ENCODE measurements at places on chromosomes 12 and 14. TPM values are rescaled to one million over a fixed set of nuclear protein-coding genes. Genes with fewer than 3 reads are reported as not detected.

- H3K27me3 ChIP-seq = no peaks in the 10 kb centered on the region
- H3K4me3 ChIP-seq = no peak overlapping the region
- DNase-seq = no peak
- H3K36me3 ChIP-seq = peaks cover 18% of the 10 kb centered on the region
- H3K4me1 ChIP-seq = no peaks in the 10 kb centered on the region
- H3K27ac ChIP-seq = no peak overlapping the region
Observed at GRCh38 chr14:90900476-90901083, 84.3 kb upstream of the TTC7B start.

GRCh38 chr12:81712536-81712935 is 46.6 kb downstream of the PPFIA2 start:
- H3K27me3 ChIP-seq = no peaks in the 10 kb centered on the region
- no peak overlapping the region for H3K27ac ChIP-seq
- no peaks in the 10 kb centered on the region for H3K4me1 ChIP-seq
- DNase-seq = no peak
- no peak overlapping the region for H3K4me3 ChIP-seq
- H3K36me3 ChIP-seq = no peaks in the 10 kb centered on the region

NCOR2 gene
- total RNA-seq = 62.9 TPM

SERPINA9 gene
- total RNA-seq = not detected

- no peaks in the 10 kb centered on the region for H3K27me3 ChIP-seq
- no peaks in the 10 kb centered on the region for H3K4me1 ChIP-seq
- no peak overlapping the region for H3K27ac ChIP-seq
- DNase-seq = no peak
Observed at GRCh38 chr12:124111006-124111405, 138.0 kb downstream of the ZNF664 start.

GRCh38 chr12:54036620-54037359 is 3.9 kb downstream of the HOXC5 start:
- H3K36me3 ChIP-seq = no peaks in the 10 kb centered on the region
- no peaks in the 10 kb centered on the region for H3K4me1 ChIP-seq
- H3K27ac ChIP-seq = no peak overlapping the region
- DNase-seq = no peak

DNA sequence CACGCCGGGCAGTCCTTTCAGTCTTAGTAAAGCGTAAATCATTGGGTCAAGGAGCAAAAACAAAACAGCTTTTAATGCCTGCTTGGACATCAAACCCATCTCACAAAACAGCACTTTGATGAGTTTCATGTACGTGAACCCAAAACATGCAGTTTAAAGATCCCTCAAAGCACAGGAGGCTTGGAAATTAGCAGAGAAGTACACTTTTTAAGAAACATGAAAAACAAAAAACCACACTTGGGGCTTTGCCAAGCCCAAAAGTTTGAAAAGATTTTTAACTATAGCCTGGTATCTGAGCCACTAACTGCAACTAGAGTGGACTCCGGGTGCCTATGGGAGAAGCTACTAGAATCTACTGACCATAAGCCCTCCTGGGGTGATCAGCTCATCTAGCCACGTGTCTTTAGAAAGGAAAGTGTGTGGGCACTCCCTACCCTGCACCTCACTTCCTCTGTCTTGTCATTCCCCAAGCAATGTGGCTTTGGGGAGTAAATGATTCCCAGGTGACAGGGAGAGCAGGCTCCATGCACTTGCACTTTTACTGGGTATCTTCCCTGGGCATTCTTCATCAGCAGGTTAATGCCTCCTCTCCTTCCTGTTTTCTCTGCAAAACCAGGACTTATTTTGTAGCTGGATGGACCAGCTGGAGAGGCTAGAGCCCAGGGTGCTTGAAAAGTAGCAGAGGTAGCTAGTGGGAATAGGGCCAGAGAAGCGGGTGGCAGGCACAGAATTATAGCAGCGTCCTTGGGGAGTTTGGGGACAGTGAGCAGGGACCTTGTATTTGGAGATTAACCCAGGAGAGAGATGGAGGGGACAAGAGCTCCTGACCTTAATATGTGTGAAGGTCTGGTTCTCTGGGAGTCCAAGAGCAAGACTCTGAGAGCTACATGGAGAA is 339.3 kb downstream of the BCL11B start:
- no peaks in the 10 kb centered on the region for H3K36me3 ChIP-seq
- DNase-seq = no peak

GOLGA5 gene
- 24.2 TPM for total RNA-seq

TDRD9 gene
- total RNA-seq = 20.8 TPM

GRCh38 chr14:103404032-103404918 is 19.1 kb downstream of the MARK3 start:
- no peaks in the 10 kb centered on the region for H3K4me1 ChIP-seq
- no peak overlapping the region for H3K4me3 ChIP-seq
- H3K27me3 ChIP-seq = no peaks in the 10 kb centered on the region
- peak overlapping the region; percentile 81 for H3K27ac ChIP-seq
- H3K36me3 ChIP-seq = peaks cover 14% of the 10 kb centered on the region

FOXM1 gene
- 0.16 TPM for total RNA-seq

- no peak overlapping the region for H3K4me3 ChIP-seq
- peaks cover 14% of the 10 kb centered on the region for H3K36me3 ChIP-seq
- H3K27me3 ChIP-seq = no peaks in the 10 kb centered on the region
- no peaks in the 10 kb centered on the region for H3K4me1 ChIP-seq
- no peak for DNase-seq
Observed at GRCh38 chr12:56658921-56659320, 13.1 kb upstream of the ATP5F1B start.

GRCh38 chr14:23177181-23177580 is 6.3 kb downstream of the SLC7A8 start:
- H3K4me1 ChIP-seq = peaks cover 16% of the 10 kb centered on the region
- H3K36me3 ChIP-seq = no peaks in the 10 kb centered on the region

GRCh38 chr12:109131154-109132050 is 15.0 kb downstream of the ACACB start:
- peak; percentile 77 for DNase-seq
- no peaks in the 10 kb centered on the region for H3K36me3 ChIP-seq
- H3K4me1 ChIP-seq = no peaks in the 10 kb centered on the region
- H3K4me3 ChIP-seq = peak overlapping the region; percentile 18
- H3K27ac ChIP-seq = peak overlapping the region; percentile 88

ACSM4 gene
- total RNA-seq = not detected

DNA sequence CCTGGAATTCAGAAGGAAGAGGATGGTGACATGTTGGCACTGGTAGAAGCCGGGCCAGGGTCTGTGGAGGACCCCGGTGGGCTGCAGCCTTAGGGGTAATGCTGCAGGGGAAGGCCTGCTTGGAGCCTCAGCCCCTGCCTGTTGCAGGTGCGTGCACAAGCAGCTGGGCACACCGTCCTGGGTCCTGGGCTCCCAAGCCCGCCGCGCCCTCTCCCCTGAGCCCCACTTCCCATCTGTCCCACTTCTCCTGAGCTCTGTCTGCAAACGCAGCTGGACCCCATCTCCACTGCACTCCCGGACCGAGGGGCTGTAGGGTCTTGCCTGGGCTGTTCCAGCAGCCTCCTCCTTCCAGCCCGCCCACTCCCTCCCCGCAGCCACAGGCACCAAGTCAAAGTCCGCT is 116.8 kb downstream of the GLT1D1 start:
- H3K36me3 ChIP-seq = no peaks in the 10 kb centered on the region
- DNase-seq = no peak
- no peak overlapping the region for H3K27ac ChIP-seq
- no peaks in the 10 kb centered on the region for H3K4me1 ChIP-seq
- no peaks in the 10 kb centered on the region for H3K27me3 ChIP-seq

- DNase-seq = no peak
- H3K4me1 ChIP-seq = no peaks in the 10 kb centered on the region
- no peaks in the 10 kb centered on the region for H3K36me3 ChIP-seq
- no peak overlapping the region for H3K4me3 ChIP-seq
Observed at GRCh38 chr12:24482882-24483604, 465.9 kb downstream of the BCAT1 start.

GLI1 gene
- total RNA-seq = 1.2 TPM

SLC5A8 gene
- total RNA-seq = not detected

DNA sequence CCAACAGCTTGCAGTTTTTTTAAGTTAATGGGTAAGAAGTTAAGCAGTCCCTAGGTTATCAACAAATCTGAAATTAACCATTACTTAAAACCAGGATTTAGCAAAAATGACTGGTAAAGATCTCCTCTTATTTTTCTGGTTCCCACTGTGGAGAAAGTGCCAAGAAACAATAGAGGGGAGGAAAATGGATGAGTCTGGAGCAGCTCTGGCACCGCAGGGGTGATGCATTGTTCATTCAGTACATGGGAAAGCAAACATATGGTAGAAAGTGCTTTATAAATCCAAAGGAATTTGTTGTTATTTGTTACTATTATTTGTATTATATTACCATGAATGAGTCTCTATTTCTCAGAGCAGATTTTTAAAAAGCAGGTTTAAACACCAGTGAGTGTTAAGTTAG is 92.2 kb downstream of the DYRK2 start:
- no peak overlapping the region for H3K27ac ChIP-seq
- no peaks in the 10 kb centered on the region for H3K4me1 ChIP-seq
- H3K36me3 ChIP-seq = no peaks in the 10 kb centered on the region

TMEM52B gene
- total RNA-seq = not detected

DNA sequence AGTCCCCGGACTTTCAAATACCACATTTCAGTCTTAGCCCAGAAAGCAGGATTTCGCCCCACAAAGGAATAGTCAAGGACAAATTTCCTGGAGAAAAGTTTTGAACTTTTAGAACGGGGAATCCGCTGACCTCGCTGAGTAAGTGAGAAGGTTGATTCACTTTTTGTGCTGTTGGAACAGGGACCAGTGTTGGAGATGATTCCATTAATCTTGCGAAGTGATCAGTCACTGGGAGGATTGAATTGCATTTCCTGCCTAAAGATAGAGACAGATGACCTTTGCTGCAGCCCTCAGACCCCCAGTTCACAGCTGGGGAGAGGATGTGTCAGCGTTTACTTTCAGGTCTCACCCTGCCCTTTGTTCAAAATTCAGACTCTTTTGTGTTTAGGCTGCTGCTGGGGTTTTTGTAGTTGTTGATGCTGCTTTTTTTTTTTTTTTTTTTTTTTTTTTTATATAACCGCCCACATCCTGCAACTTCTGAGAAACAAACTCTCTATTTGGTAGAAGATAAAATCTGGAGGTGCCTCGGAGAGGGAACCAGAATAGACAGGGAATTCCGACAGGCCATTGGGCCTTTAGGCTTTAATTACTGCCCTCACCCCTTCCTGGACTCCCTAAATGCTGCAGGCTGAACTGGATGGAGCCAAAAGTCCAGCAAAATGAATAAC is 9.8 kb upstream of the KDM2B start:
- no peak for DNase-seq
- H3K27me3 ChIP-seq = no peaks in the 10 kb centered on the region
- H3K4me3 ChIP-seq = no peak overlapping the region
- H3K4me1 ChIP-seq = peaks cover 7% of the 10 kb centered on the region
- peak overlapping the region; percentile 77 for H3K27ac ChIP-seq
- H3K36me3 ChIP-seq = no peaks in the 10 kb centered on the region

GRCh38 chr12:131795690-131796410 is 32.3 kb upstream of the MMP17 start:
- no peak for DNase-seq
- H3K27ac ChIP-seq = no peak overlapping the region
- no peaks in the 10 kb centered on the region for H3K4me1 ChIP-seq
- H3K27me3 ChIP-seq = no peaks in the 10 kb centered on the region
- H3K4me3 ChIP-seq = no peak overlapping the region
- H3K36me3 ChIP-seq = peaks cover 55% of the 10 kb centered on the region

Data from right atrium auricular region (tissue), 2 donors.